HEK293T (cell line): ENCODE measurements at places on chromosomes 1 and 21.

DNA sequence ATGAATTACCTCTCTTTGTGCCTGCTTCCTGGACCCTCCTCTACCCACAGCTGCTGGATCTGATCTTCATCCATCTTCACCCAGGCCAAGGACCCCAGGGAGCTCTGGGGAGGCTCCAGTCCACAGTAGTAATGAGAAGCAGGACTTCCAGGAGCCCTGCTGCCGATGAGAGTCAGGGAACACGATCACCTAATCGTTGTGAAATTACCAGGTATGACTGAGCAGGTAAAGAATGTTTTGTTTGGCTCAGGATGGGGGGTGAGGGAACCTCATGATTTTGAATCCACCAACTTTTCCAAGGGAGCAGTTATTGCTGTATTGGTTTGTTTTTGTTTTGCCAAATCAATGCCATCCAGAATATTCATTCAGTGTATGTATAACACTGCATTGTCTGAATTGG, 454.0 kb downstream of the PLPP3 start:
- no peak for DNase-seq

- no peak for DNase-seq
Measured at GRCh38 chr21:45949928-45950739, 31.4 kb upstream of the COL6A1 start.

DNA sequence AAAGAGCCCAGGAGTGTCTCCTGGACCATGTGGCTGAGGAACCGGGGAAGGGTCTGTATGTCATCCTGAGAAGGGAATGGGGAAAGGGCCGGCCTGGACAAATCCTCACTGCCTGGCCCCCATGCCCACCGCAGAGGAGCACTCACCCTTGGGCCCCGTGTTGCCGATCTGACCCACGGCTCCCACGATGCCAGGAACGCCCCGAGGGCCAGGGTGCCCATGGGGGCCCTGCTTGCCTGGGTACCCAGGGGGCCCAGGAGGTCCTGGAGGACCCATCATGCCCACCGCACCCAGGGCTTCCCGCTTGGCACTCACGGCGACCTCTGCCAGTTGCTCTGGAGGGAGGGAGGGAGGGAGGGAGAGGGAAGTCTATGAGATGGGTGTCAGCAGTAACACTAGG, 14.6 kb downstream of the COL9A2 start:
- DNase-seq, result peak; percentile 5

- DNase-seq, result no peak
Measured at GRCh38 chr1:206754011-206754410, 16.6 kb upstream of the IL19 start.

DNA sequence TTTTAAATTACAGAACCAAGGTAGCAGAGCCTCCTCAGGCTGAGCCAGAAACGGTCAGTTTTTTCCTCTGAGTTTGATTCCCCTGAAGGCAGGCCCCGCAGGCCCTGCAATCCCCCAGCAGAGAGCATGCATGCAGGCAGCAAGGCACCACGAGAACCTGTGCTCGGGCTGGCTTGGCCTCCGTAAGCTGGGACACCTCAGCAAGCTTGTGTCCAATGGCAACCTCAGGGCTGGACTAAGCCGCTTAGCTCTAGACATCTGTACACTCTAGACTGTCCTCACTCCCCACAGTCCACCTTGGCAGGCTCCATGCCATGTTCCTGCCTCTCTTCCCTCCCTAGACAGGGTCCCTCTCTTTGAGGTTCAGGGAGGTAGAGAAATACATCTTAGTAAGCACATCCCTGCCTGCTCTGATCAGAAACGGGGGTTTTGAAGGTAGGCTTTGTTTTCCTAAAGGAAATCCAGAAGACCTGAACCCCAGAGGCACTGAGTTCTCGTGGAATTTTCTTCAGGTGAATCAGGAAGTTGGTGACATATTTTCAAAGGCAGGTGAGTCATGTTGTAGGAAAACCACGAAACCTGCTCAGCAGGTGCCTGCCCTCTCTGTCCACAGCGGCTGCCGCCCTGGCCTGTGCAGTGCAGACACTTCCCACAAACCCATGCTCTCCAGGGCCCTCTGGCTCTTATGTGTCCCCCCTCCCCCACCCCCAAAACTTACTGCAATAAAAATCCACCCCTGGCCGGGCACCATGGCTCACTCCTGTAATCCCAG, 7.0 kb downstream of the TMEM63A start:
- no peak for DNase-seq

DNA sequence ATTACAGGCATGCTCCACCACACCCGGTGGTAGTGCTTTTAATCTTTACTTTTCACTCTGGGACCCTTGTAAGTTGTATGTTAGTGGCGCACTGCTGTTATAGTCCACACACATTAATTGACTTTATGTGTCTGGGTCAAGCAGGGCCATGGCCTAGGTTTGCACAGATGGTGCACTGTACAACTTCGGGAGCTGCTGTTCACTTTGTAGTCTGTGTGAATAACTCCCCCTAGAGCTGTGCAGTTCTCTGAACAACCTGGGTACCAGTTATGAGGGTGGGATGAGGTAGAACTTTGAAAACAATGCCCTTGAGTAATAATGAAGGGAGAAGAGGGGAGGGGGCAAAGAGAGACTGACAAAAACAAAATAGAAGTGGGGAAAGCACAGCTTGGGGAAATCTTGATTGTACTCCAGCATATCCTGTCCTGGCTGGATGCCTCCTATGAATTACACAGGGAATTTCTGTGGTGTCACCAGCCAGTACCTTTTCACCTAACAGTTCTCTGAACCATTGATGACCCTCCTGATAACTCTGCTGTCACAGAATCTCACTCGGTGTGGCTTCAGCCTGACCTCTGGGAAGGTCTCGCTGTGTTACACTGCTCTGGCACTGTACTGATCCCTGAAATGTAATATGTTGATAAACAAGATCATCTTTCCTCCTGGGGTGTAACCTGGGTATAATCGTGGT, 2.2 kb downstream of the PTGFRN start:
- DNase-seq, result no peak

DNA sequence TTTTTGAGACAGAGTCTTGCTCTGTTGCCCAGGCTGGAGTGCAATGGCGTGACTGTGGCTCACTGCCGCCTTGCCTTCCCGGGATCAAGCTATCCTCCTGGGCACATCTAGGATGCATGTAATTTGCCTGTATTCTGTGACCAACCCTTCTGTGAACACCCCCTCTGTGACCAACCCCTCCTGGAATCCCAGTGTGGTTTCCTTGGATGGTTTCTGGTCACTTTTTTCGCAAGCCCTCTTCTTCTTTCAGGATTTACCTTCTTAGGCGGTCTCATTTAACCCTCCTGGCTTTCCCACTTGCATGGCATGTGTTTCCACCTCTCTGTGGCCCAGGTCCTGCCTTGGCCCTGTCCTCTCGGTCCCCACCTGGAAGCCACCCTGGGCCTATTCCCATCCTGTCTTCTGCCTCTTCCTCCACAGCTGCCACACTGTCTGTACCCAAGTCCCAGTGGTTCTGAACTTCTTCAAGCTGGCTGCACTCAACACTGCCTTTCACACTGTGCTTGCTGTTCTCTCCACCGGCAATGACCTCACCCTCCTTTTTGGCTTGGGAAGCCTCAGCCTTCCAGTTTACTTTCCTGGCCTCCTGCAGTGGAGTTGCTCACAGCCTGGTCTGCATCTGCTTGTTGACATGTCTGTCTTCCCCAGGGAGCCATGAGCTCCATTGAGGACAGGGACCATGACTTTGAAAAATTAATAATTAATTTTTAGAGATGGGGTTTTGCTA, 57.0 kb downstream of the DISC1 start:
- DNase-seq, result no peak

DNA sequence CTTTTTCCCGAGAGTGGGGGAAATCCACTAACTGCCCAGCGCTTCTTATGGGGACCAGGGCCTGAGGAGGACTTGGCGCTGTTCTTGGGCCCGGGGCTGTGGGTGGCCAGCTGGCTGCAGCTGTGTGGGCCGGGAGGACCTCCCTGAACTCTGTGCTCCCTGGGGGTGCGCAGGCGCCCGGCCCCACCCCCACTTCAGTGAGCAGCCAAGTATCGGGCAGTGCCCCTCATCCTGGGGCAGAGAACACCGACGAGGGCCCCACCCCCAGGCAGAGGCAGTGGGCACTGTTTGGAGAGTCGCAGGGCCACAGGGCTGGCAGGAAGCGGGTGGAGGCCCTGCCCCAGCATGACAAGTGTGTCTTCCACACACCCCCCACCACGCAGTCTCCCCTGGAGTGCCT, 32.5 kb upstream of the SLC19A1 start:
- DNase-seq, result no peak

DNA sequence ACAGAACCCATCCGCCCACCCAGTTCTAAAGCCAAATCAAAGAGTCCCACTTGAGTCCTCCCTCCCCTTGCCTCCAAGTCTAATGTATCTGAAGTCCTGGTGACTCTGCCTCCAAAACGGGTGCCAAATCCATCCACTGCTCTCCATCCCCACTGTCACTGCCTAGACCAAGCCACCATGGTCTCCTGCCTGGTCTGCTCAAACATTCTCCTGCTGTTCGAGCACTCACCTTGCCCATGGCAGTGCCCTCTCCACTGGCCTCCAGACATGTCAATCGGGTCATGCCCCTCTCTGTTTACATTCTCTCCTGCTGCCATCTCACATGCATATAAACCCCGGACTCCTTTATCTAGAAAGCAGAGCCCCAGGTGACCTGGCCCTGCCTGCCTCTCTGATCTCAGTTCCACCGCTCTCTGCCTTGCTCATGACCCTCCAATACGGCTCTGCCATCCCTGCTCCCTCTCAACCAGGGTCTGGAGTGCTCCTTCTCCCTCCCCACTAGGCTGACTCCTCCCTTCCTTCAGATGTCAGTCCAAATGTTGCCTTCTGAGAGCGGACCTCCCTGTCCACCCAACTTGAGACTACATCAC, 32.1 kb upstream of the MX1 start:
- DNase-seq, result no peak

DNA sequence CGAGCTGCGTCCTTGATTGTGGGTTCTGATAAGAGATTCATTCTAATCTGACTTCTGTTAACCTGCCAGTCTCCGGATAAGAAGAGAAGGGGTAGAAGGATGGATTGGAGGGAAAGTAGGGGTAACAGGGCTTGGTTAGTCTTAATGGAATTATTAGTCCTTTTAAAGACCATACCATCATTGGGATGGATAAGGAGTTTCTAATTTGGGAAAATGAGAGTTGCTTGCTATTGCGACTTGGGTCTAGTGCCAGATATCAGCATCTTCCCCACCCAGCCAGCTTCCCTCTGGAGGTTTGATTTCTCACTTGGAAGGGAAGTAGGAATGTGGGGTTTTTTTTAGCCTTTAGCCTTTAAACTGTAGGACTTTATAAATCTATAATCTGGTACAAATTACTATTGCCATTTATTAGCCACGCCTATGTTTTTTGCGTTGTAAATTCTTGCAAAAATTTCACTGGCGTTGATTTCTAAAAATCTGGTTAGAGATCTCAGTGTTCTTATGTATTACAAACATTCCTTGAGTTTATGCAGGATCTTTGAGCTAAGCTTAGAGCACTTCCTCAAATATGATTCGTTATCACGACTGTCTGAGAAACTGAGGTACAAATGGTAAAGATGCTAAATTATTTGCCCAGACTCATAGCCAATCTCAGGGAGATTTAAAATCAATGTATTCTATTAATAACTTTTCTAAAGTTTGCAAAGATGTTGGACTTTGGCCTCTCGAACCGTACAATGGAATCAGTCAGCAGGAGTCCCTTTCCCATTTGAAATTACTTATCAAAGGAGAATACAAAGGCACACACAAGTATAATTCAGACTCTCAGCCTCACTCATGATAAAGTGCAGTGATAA, 1.3 kb downstream of the FAM20B start:
- DNase-seq, result no peak

DNA sequence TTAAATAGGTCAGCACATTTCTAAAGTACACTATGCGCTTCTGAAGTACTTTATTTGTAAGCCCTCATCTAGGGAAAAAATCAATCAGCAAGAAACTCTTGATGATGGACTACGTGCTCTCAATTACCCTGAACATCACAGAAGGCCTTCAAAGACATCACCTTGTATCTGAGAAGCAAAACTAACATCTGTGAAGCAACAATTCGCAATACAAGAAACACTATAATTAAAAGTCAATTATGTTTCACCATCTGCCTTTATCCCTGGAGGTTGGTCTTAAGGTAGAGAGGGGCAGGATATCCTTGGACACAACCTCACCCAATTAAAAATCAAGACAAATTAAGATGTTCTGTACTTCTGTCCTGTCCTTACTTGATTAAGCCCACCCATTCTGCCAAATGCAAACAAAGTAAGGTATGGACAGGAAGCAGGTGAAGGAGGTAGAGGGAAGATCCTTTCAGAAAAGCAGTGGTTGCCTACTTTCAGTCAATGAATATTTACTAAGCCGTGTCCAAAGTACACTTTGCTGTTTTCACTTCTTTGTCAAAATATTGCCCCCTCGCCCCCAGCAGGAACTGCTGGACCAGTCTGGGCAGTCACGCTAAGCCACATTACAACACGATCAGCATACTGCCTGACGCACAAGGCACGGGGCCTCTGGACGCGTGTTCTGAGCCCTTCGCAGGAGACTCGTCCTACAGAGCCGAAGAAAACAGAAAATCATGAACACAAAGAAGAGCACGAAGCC, 887 bp downstream of the SLC19A2 start:
- DNase-seq, result peak; percentile 43

DNA sequence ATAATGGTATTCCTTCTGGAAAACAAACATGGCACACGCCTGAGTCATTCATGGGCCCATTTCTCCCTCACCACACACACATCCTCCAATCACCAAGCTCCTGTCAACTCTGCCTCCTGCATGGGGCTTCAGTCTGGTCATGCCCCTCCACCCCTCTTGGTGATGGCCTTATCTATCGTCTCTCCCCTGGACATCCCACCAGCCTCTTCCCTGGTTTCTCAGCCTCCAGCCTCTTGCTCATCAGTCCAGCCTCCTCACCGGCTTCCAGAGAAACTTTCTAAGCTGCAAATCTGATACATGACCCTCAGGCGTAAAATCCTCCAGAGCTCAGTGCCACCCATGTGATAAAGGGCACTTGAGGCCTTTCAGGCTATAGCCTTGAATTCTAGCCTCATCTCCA, 243.9 kb downstream of the FOXD2 start:
- no peak for DNase-seq

- DNase-seq, result no peak
Measured at GRCh38 chr1:184990204-184990603, 15.9 kb upstream of the NIBAN1 start.

DNA sequence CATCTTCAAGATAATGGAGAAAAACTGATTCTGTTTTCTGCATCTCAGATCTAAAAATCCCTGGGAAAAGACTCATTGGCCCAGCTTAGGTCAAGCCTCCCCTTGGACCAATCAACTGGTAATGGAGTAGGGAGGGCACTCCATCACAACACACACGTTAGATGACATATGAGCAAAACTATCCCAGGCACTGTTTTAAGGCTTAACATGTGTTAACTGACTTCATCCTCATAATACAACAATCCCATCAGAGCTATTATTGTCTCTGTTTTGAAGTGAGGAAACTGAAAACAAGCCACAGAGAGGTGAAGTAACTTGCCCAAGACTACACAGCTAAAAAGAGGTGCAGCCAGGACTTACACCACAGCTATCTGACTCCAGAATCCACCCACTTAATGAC, 14.7 kb upstream of the CITED4 start:
- no peak for DNase-seq
